ENCODE measurements at places on chromosomes 13 and 19.

GRCh38 chr19:15288146-15288963 is 44.0 kb downstream of the BRD4 start:
- DNase-seq = no peak

DNA sequence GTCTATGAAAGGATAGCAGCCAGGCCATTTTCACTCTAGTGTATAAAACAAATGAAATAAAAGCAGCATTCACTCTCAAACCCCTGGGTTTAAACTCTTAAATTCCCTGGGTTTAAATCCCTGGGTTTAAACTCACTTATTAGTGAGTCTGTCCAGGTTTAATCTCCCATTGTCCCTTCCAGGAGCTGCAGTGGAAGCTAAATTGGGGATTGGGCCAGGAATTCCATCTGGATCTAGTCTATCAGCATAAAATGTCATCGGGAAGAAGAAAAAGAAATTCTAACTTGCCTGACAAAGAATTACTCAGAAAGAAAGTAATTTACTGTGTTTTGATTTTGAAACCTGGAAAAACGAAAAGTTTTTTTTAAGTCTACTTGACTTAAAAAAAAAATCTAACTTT is 54.8 kb downstream of the FRY start:
- no peak for DNase-seq

GRCh38 chr19:15264061-15264932 is 32.0 kb upstream of the EPHX3 start:
- peak; percentile 77 for DNase-seq

DNA sequence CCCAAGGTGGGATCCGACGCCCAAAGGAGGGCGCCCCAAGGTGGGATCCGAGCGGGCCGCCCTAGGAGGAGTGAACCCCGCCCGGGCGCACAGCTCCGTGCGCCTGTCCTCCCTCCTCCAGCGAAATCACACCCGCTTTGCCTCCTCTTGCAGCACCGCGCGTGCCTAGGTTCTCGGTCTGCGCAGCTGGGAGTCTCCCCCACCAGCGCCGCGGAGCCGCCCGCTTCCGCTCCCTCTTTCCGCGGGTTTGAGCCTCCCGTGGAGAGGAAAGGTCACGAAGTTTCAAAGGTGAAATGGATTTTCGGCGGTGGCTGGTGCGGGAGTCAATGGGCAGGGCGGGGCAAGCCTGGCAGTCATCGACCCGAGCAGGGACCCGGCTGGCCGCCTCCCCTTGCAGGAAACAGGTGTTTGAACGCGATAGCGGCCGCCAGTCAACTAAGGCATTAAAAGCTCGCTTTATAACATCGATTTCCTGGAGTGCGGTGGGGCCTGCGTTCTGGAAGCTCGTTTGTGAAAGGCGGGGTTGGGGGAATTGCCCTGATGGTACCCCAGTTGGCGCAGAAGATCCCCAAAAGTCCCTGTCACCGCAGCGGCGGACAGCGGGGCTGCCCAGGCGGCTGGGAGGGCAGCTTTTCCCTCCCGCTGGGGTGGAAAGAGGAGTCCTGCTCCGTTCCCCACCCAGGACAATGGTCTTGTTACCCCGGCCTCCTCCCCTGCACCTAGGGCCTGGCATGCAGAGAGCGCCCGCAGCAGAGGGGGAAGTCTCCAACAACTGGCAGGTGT is 9.0 kb upstream of the SOX1 start:
- no peak for DNase-seq

- DNase-seq = no peak
Observed at GRCh38 chr13:81480634-81481033, 1139.7 kb upstream of the SPRY2 start.

DNA sequence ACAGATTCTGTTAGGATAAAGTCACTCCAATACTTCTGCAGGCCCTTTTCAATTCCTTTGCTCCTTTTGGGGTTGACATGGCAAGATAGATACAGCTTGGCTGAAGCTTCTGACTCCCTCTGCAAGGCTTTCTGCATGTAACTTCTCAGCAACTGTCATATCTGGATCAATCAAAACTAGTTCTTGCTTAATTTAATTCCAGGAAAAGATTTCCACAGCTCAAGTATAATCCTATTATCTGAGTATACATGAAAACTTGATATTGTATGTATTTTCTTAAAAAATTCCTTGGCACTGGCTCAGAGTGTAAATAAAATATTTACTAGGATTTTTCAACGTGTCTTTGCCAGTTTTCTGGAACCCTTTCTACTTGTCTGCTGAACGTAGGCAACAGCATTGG is 109.6 kb downstream of the STARD13 start:
- no peak for DNase-seq

- DNase-seq = no peak
Observed at GRCh38 chr13:113771709-113772331, 12.8 kb downstream of the TMEM255B start.

DNA sequence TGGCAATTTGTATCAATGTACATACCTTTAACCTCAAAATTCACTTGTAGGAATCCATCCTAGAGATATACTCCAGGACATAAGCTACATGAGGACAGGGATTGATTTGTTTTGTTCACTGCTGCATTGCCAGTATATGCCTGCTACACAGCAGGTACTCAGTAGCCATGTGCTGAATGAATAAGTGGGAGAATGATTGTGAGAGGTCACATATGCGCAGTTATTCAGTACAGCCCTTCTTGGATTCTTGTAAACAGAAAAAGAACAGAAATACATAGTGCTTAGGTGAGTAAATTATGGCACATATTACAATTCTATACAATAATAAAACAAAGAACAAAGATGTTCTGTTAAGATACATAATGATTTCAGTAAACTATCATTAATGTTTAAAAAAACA is 133.3 kb downstream of the RNF17 start:
- no peak for DNase-seq

DNA sequence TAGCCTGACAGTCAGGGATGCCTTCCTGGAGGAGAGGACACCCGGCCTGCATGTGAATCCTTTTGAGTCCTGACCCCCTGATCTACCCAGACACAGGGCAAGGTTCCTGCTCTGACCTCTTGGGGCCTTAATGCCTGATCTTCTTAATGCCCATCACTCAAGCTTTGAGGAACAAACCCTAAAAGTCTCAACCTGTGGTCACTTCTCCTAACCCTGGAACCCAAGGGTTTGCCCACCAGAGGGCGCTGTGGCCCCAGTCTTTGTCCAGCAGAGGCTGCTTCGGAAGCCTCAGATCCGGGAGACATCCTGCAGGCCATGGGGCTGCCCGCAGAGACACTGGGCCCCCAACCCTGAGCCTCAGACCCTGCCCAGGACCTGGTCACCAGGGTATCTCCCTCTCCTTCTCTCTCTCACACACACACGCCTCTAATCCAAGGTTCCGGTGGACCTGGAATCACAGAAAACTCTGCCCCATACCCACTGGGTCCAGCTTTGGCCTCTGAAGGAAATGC is 9.8 kb upstream of the DPF1 start:
- peak; percentile 72 for DNase-seq

DNA sequence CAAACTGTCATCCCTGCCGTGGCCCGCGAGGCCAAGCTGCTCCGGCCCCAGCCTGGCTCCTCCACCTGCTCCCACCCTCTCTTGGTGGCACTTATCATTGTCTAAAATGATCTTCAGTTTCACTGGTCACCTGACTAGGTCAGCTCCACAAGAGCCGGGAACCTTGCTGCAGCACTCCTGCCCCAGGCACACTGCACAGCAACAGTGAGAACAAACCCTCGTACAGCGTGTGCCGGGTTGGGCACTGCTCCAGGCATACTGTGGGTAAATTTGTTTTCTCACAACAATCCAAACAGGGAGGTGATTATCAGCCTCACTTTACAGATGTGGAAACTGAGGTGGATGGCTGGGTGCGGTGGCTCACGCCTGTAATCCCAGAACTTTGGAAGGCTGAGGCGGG is 8.9 kb downstream of the DEDD2 start:
- no peak for DNase-seq

DNA sequence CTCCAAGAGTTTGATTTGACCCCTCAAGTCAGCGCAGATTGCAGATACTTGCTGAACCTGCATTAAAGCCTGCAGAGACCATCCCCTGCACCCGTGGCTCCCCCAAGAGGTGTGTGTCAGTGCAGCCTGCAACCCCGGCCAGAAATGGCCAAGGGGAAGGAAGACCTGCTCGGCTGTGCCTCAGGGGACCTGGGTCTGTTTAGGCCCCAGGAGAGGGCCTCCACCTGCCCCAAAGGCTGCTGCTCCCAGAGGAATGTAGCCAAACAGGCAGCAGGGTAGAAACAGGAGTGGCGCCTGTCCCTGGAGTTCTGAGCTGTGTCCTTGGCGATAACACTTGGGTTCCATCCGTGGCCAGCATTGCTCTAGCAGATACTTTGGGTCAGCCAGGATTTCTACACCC is 8.0 kb downstream of the POP4 start:
- DNase-seq = no peak

DNA sequence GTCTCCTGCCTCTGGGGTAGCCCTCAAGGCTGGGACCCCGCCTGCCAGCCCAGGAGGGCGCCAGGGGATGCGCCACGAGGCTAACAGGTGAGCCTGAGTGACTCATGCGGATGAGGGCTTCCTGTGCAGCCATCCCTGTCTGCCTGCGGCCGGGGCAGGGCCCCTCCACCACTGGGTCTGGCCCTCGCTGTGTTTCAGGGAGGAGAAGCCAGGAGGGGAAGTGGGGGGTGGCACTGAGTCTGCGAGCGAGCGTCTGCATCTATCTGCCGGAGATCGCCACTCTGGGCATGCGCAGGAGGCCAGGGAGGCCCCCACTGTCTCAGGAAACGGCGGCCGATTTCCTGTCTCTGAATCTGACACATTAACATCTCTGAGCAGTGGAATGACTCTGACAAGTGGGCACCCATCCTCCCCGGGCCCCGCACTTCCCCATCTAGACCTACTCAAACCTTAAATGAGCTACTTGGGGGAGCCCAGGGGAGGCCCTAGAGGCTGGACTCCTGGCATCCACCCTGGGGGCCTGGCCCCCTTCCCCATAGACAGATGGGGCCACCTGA is 19.7 kb downstream of the RFX1 start:
- peak; percentile 98 for DNase-seq

DNA sequence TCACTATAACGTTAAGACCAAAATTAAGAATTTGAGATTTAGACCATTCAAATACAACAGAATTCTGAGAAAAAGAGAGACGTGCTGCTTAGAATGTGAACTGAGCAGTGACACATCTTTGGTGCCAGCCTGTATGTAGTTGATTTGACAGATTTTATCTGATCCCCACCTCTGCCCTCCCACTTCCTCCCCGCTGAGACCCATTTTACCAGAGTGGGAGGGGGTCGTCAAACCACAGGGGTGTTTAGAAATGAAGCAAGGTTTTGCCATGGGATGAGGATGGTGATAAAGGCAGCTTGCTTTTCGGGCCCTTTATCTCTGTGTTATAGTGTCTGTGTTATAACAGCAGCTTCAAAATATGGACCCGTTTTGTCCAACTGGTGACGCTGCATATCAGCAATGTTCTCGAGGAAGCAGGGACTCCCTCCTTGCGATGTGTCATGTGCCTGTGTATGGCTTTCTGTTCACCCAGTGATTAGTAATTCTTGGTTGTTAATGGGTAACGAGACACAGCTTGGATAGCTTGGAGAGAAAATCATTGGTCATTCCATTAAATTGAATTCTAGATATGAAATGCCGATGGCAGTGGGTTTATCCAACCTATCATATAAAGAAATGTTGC is 125.0 kb downstream of the HS6ST3 start:
- no peak for DNase-seq

DNA sequence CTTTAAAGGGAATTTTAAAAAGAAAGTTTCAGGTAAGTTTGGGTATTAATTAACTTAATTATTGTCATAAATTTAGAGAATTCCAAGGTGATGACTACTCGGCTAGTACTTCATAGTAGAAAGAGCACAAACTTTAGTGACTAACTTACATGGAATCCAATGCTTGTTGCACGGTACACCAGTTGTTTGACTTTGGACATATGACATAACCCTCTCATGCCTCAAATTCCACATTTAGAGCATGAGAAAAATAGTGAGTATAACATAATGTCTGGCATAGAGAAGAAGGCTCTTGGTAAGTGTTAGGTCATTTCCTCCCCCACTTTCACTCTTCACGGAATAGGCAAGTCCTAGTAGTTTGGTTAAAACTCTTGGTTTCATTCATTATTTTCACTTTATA is 1249.4 kb upstream of the SLC10A2 start:
- DNase-seq = no peak

All from activated naive CD4-positive, alpha-beta T cell treated with anti-CD3 and anti-CD28 coated beads, Interleukin-2, amount 50 U/mL, for 16 hours (primary cell).